Stimulated activated CD8-positive, alpha-beta memory T cell treated with anti-CD3 and anti-CD28 coated beads, Interleukin-15, amount 100 ng/mL, for 1 hour (primary cell): ENCODE measurements at places on chromosomes 11 and 22.

DNA sequence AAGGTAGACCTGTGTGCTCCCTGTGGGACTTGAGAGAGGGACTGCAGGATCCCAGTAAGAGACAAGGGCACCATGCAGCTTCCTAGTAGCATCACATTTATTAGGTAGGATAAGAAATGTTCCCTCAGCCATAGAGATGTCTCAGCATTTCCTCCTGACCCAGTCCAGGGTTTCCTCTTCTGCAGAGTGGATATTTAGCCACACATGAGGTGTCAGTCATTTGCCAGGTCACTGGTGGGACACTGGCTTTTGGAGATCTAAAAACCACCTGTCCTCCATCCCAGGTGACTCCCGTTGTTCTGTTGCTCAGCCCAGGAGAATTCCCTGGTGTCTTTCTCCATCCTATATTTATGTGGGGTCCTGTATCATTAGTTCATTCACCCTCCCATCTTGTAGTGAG is 117.5 kb upstream of the NNMT start:
- no peak for DNase-seq

GRCh38 chr22:49923445-49923844 is 5.0 kb downstream of the CRELD2 start:
- DNase-seq = no peak

GRCh38 chr22:24432059-24432853 is 4.9 kb downstream of the ADORA2A start:
- no peak for DNase-seq

DNA sequence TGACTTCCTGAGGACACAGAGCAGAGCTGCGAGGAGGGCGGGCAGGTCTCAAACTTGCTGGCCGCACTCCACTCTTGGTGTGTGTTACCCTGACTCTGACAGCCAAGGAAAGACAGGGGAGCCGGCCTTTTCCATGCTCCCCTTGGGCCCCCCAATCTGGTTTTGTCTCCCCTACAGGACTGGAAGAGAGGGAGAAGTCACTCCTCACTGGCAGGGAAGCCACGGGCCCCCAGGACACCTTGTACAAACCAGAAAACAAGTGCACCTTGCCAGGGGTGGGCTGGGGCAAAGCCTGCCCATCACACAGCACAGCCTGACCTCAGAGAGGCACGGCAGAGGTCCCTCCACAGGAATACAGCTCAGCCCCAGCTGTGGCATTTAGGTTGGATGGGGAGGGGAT is 20.2 kb downstream of the CBX7 start:
- no peak for DNase-seq

DNA sequence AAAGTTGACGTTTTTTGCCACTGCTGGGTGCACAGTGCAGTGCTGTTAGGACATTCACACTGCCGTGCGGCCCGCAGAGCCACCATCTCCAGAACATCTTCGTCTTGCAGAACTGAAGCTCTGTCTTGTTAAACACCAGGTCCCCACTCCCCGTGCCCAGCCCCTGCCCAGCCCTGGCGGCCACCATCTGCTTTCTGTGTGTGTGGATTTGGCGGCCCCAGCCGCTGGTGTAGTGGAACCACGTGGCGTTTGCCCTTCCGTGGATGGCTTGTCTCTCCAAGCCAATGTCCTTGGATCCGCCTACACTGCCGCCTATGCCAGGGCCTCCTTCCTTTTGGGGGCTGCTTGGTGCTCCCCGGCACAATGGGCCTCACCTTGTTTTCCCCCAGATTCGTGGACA is 8.2 kb upstream of the MUC5AC start:
- DNase-seq = no peak

DNA sequence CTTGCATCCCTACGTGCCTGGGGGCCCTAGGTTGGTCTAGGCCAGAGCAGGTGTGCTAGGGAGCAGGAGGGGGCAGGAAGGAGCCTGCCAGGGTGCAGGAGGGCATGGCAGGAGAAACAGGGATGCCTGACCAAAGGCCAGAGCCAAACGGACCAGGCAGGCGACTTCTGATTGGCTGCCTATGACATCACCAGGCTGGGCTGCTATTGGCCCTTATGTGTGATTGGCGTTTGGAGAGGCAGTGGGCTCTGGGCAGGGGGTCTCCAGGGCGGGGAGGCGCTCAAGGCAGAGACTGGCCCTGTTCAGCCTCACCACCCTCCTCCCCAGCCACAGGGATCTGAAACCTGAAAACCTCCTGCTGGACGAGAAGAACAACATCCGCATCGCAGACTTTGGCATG is 44.4 kb downstream of the MOB2 start:
- no peak for DNase-seq

GRCh38 chr22:49329636-49330035 is 498.0 kb downstream of the BRD1 start:
- DNase-seq = no peak

DNA sequence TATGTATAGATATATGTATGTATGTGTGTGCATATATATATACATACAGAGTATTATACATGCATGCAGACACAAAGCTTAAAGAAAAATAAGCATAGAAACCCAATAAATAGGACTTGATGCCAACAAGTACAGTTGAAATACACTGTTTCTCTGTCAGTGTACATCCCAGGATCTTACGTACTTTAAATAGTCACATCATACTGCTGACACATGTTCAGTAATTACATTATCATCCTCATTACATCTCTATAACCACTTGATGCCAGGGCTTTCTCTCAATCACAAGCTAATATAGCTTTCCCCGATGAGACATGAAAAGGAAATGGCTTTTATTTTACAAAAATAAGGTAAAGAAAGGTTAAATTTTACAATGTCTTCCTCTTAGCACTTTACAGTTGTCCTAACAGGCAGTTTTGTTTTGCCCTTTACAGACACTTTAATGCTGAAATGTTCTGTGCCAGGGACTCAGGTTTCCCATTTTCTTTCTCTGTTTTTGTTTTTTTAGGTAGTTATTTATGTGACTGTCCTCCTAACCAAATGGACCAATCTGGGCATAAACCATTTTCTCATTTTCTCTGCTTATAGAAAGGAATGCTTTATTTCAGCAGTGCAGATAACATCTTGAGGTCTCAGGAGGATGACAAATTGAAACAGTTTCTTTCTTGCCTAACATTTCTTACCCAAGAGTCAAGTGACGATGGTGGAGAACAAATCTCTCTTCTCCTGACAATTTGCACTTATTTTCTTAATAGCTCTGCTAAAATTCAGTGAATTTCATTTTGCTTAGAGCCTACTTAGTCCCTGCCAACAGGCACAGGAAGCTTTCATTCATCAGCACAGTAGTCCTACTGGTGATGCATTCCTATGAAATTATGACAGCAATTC is 350.2 kb downstream of the TTC28 start:
- no peak for DNase-seq

GRCh38 chr22:39298241-39298987 is 21.0 kb downstream of the RPL3 start:
- DNase-seq = no peak

GRCh38 chr11:88064097-88064705 is 111.0 kb downstream of the RAB38 start:
- no peak for DNase-seq

- no peak for DNase-seq
Measured at GRCh38 chr22:20857247-20857643, 1.4 kb downstream of the PI4KA start.

DNA sequence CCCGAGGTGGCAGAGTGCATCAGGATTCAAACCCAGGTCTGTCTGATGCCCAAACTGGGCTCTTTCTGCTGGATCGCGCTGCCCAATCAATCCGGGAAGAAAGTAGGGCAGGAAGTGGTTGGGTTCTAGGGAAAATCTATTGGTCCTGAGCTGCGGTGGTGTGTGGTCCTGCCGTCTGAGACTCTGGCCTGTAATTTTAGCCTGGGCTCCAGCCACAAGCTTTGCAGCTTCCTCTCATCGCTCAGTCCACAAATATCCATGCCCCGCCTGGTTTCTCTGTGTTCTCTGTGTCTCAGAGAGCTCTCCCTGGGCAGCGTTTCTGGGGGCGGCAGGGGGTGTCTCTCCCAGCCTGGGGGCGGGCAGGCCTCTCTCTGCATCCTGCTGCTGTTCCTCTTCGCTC is 18.7 kb downstream of the CACNG2 start:
- no peak for DNase-seq

DNA sequence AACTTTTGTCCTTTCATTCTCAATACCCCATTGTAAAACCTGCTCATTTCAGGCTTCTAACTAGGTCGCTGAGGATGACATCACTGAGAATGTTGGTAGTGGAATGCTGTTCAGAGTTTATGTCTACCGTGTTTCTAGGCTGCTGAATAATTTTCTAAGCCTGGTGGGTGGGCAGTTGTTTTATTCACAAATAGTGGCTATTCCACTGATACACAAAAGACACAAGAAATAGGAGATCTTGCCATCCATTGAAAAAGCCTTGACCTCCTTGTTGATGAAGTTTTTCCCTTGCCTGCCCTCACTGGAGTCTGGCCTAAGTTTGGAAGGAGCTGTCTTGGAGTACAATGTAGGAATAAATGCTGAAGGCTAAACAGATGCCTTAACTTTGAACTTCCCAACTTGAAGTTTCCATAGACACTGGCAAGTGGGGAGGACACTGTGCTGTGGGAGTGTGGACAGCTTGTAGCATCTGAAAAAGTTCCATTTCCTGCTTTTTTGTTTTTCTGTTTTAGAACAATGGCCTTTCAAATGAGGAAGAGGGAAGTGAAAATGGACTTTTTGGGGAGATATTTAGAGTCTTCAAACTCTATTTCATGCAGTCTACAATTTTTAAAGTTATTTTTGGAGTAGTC is 59.2 kb downstream of the TRIM44 start:
- DNase-seq = no peak

GRCh38 chr11:70721006-70721405 is 322.7 kb downstream of the CTTN start:
- DNase-seq = no peak

GRCh38 chr11:36510594-36510942 is 496 bp upstream of the TRAF6 start:
- DNase-seq = no peak

- no peak for DNase-seq
Measured at GRCh38 chr11:13620063-13620462, 48.4 kb upstream of the FAR1 start.

DNA sequence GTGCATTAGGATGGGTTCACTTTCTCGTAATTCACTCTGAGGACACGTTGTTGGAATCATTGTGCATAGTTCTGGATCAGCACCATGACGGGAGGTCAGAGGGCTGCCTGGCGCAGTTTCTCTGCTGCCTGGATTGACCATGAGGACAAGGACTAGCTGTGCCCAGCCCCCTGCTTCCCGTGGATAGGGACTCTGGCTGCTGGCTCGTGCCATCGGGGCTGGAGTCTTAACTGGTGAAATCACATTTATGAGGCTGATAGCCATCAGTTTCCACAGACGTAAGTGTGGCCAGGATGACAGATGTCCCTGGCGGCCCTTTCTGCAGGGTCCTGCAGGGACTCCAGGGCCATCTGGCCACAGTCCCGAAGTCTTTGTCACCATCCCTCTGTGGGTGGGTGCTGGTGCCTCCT is 24.1 kb upstream of the GRAMD4 start:
- DNase-seq = no peak

DNA sequence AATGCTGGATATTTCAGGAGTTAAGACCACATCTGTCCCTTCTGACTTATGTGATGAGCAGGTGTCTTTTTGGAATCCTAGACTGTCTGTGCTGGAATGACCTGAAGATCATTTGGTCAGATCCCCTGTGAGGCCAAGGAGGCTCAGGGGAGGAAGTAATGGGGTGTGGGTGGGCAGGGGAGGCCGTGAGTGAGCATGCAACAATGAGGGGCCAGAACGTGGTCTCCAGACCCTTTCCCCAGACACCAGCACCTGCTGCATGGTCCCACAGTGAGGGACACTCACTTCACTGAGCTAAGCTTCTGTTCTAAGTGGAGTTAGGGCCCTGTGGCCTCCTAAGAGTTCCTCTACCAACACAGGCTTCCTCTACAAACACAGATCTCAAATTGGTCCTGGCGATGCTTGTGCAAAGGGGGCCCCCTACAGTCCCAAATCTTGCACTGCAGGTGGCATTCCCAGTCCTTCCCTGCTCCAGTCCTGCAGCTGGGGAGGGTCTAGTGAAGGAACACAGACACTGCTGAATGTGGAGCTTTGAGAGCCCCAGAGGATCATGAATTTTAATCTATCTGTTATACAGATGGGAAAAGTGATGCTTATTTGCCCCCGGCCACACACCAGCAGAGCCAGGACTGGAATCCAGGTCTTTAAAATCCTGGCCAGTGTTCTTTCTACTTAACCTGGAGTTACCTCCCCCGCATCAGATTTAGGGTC is 7.4 kb downstream of the USP2 start:
- no peak for DNase-seq

DNA sequence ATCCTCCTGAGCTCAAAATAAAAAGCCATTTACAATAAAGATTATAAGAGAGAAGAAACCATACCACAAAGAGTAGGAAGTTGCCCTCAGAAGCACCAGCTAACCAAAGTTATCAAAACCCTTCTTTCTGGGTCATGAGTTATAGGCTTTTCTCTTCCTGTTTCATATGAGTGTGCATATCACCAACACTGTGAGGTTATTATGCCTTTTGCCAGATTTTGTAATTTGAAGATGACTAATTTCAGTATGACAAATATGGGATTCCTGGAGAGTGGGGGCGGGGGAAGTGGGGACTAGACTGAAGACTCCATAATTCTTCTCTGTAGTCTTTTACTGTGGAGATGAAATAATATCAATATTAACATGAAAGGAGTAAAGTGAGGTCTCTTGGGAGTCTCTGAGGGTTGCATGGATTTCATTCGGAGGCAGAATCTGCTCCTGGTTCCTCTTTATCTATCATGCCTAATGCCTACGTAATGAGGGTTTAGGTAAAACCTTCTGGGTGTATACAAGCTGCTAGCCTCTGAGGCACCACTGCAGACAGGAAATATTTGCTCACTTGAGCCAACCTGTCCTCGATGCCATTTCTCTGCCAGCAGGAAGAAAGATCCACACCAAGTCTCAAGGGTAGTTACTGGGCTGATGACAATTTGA is 2.1 kb downstream of the LPXN start:
- DNase-seq = no peak

GRCh38 chr11:45335434-45335833 is 49.3 kb upstream of the SYT13 start:
- no peak for DNase-seq

DNA sequence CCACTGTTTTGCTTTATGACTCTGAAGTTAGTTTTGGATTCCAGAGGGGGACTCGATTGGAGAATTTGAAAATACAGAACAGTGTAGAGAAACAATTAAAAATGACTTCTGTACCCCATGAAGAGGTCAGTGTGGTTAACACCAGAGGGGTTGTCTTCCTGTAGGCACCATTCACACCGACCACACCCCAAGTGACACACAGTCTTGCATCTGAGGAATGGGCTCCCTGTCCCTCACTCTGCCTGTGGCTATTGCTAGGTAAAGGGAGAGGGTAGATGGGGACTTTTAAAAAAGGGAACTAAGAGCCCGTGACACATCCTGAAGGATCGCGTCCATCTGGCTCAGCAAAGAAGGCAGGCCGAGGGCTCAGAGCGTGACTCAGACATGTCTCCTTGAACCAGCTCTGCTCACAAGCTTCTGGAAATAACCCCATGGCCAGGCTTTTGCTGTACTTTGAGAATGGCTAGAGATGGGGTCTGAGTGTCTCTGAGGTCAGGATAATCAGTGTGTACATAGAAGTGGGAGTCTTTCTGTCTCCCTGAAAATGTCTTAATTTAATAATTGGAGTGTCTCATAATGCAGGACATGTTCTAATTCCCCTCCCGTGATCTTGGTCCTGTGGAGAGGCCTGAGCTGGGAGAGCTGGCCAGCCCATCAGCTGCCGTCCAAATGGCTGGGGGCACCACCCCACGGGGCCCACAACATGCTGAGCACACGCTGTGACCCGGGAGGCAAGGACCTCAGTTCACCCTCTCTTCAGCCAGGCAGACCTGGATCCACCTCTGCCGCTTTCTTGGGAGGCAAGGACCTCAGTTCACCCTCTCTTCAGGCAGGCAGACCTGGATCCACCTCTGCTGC is 39.3 kb downstream of the SGSM1 start:
- DNase-seq = no peak

GRCh38 chr22:30810105-30810504 is 115.4 kb downstream of the OSBP2 start:
- DNase-seq = no peak
